AG10803 (cell line): ENCODE measurements at places on chromosomes 1 and 21.
A peak's percentile ranks its signal among the peaks of the same experiment; 100 is the strongest.

- peak; percentile 76 for DNase-seq
These were observed 36.5 kb downstream of the EVA1C start for GRCh38 chr21:32448803-32449594.

GRCh38 chr1:116671912-116672311, 4.4 kb upstream of the IGSF3 start:
- DNase-seq, result no peak

DNA sequence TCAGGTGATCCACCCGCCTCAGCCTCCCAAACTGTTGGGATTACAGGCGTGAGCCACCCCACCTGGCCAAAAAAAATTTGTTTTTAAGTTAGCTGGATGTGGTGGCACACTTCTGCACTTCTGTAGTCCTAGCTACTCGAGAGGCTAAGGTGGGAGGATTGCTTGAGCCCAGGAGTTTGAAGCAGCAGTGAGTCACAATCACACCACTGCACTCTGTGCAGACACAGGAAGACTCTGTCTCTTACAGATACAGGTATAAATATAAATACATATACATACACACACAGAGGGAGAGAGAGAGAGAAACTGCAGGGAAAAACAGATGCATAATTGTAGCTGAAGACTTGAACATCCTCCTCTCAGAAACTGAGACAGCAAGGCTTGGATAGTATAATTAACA, 34.8 kb upstream of the EPS15 start:
- DNase-seq, result no peak

DNA sequence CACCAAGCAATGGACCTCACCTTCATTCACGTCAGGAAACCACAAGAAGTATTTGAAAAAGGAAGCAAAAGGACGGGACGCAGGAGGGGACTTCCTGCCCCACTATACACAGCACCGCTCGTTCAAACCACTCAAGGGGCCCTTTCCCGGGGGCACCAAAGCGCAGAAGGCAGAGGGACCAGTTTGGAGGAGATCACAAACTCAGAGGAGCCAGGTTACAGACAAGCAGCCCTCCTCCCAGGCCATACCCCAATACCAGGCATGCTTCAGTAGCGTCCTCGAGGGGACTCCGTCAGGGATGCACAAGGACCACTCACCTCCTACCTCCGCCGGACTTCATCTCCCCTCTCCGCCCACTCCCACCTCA, 685 bp downstream of the CRTC2 start:
- DNase-seq, result no peak

DNA sequence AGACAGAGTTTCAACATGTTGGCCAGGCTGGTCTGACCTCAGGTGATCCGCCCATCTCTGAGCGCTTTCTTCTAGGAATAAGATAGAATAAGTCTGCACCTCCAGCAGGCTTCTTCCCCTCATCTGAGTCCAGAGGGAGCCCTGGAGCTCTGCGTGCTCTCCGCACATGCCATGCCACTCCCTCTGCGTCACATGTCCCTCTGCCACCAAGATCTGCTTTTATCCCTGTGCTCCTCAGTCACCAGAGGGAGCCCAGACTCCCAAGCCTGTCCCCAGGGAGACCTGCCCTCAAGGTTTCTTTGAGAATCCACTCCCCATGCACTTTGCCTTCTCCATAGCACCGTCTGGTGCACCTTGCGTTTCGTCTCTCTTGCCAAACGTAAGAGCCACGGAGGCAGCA, 213.0 kb downstream of the CAMTA1 start:
- no peak for DNase-seq
